ENCODE measurements at places on chromosomes 16 and 17. TPM values are rescaled to one million over a fixed set of nuclear protein-coding genes. Genes with fewer than 3 reads are reported as not detected.
A peak's percentile ranks its signal among the peaks of the same experiment; 100 is the strongest.

DNA sequence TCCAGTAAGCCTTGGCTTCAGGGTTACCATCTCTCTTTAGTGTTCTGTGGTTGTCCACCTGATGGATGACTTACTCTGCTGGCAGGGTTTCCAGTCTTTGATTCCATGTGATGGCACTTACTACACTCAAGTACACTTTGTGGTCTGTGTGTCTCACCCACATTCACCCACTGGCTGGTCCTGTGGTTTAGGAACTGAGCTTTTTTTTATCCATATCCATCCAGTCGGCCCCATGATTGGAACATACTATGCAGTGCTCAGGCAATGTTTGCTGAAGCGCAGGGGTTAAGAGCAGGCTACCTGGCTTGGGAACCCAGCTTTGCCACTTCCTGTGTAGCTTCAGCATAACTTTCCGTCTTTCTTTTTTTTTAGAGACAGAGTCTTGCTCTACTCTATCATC lies 2.8 kb upstream of the FUS start:
- no peak for DNase-seq

Gene P2RX5
- 1.3 TPM for polyA plus RNA-seq

- peak; percentile 61 for DNase-seq
These were observed 690 bp downstream of the RHOT1 start for GRCh38 chr17:32142857-32143526.

- DNase-seq = no peak
These were observed 193.5 kb upstream of the KIF2B start for GRCh38 chr17:53629188-53629587.

Gene EVPLL
- 0.67 TPM for polyA plus RNA-seq

- no peak for DNase-seq
These were observed 25.5 kb downstream of the TMEM235 start for GRCh38 chr17:78256707-78257591.

DNA sequence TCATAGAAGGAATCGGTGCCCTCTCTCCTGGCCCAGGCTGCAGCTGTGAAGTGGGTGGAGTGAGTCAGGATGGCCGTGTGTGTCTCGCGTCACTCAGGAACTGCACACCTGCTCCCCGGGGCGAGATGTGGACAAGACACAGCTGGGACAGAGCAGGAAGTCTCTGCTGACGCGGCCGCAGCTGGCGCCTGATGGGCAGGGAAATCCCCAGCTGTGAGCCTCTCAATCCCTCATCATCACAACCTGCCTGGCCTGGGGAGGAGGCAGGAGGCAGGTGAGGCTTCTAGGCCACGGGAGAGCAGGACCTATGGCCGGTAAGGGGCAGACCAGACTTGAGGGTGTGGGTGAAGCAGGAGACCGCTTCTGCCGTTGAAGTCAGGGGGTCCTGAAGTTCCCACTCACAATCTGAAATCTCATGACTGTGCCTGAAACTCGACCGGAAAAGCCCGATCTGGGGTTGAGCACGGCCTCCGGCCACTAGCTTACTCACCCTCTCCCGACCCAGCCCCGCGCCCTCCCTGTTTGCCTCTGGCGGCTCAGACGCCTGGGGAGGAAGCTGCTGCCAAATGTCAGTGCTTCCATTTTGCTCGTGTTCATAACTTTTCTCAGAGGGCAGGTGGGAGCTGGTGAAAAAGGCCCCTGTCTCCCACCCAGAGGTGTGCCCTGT lies 1.1 kb upstream of the TRPV3 start:
- DNase-seq = no peak

GRCh38 chr16:76946879-76947278 lies 244.1 kb upstream of the MON1B start:
- no peak for DNase-seq

DNA sequence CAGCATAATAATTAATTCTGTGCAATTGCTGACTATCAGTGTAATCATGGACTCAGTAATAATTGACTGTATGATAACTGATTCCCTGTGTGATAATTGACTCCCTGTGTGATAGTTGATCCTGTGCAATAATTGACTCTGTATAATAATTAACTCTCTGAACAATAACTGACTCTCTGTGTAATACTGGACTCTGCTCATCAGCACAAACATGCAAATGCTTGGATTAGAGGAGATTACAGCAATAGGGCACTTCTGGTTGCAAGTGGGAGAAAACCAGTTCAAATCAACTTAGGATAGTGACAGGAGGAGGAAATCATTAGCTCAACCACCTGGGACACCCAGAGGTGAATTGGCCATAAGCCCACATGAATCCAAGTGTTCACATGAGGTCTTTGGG lies 582.1 kb downstream of the RBFOX1 start:
- no peak for DNase-seq

- DNase-seq = no peak
These were observed 127.7 kb downstream of the NTN1 start for GRCh38 chr17:9148905-9149525.

Gene CCL3
- polyA plus RNA-seq = 1.9 TPM

GRCh38 chr16:61823326-61823725 lies 212.9 kb downstream of the CDH8 start:
- DNase-seq = no peak

DNA sequence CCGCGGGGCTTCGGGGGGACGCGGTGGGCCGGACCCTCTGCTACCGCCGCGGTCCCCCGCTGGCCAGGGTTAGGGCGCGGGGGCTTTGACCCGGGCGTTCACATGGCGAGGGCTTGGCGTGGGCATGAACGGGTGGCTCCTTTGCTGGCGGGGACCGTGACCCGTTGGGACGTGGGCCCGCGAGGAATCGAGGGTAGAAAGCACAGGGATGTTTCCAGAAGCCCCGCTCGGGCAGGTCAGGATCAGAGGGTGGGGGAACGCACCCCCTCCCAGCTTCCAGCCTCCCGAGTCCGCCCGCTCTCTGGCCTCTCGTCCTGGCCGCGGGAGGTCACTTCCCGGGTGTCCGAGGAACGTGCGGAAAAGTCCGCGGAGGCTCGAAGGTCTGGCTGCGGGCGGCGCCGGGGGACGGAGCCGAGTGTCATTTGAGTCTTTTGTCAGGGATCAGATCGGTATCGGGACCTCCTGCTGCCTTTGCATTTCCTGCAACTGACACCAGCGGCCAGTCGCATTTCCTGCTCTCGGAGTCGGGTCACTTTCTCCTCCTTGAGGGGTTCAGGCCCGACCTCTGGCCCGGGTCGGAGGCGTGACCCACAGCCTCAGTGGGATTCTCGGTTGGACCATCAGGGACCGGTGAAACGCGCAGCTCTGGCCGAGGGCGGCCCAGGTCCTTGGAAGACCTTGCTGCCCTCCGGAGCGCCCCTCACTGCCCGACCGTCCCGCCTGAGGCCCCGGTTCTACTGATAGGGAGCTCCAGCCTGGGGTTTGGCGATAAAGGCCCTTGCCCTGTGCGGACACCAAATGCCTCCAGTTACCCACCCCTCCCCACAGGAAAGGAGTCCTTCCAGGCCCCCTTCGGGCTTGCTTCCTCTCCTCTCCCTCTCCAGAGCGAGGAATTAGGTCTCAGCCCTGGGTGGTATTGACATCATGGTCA lies 702 bp upstream of the WNT3 start:
- no peak for DNase-seq

GRCh38 chr17:1727876-1728630 lies 3.5 kb downstream of the WDR81 start:
- no peak for DNase-seq

Gene RTN4RL1
- 1.4 TPM for polyA plus RNA-seq

Gene TBC1D3I
- polyA plus RNA-seq = 1.7 TPM

DNA sequence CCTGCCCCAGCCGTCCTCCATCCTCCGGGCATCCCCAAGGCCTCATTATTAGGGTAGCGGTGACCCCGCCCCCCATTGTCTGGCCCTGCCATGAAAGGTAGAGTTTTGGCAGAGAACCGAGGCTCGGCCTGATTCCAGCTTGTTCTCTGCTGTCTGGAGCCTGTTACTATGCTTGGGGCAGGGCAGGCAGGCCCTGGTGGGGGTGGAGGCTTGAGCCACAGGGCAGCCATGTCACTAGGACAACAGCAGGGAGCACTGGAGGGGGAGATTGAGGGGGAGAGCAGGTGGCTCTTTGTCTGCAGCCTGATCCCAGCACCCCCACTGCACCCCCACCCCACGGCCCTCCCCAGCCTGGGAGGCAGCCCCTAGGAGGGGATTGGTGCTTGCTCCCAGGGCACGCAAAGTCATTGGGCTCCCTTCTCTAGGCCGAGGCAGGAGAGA lies 15.4 kb downstream of the RHBDL3 start:
- DNase-seq = no peak

DNA sequence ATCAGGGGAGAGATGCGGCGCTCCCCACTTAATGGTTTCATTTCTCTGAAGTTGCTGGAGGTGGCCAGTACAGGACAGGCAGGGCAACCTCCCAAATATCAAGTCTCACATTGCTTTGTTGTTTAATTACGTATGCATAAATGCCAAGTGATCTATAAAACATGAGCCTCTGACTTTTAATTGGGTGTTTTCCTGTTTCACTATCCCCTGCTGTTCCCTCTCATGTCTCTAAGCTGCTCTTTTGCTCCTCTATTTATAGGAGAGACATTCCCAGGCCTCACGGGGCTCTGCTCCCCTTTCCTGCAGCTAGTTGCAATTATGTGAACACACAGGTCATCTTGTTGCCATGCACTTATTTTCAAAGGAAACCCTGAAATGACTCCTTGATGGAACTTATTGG lies 1173.5 kb upstream of the GOT2 start:
- no peak for DNase-seq

Gene TCAP
- 2.0 TPM for polyA plus RNA-seq

Gene TMEM100
- 52.3 TPM for polyA plus RNA-seq

GRCh38 chr17:28405632-28406472 lies at the start of gene SLC46A1:
Gene SLC46A1, minus strand, starts transcription at chr17:28406212. Its CDS starts 98 bp downstream, at chr17:28406114.
- peak; percentile 42 for DNase-seq

Gene CBX4
- polyA plus RNA-seq = 16.8 TPM

- no peak for DNase-seq
These were observed 59.6 kb downstream of the GSG1L start for GRCh38 chr16:28003923-28004322.

Gene TLCD3B
- 1.2 TPM for polyA plus RNA-seq

- no peak for DNase-seq
These were observed 39.3 kb upstream of the MAP2K6 start for GRCh38 chr17:69375229-69375628.

Gene OR2C1
- polyA plus RNA-seq = 0.73 TPM

GRCh38 chr16:3980253-3981111 lies 100.0 kb upstream of the CREBBP start:
- DNase-seq = peak; percentile 55

- DNase-seq = no peak
These were observed 8.4 kb downstream of the DEXI start for GRCh38 chr16:10933865-10934264.

- DNase-seq = peak; percentile 86
These were observed at the start of gene FBXO31 for GRCh38 chr16:87383505-87384161. Gene FBXO31, minus strand, starts transcription at chr16:87383776. Its CDS starts 32 bp downstream, at chr16:87383744.

Gene PKMYT1
- 22.8 TPM for polyA plus RNA-seq

DNA sequence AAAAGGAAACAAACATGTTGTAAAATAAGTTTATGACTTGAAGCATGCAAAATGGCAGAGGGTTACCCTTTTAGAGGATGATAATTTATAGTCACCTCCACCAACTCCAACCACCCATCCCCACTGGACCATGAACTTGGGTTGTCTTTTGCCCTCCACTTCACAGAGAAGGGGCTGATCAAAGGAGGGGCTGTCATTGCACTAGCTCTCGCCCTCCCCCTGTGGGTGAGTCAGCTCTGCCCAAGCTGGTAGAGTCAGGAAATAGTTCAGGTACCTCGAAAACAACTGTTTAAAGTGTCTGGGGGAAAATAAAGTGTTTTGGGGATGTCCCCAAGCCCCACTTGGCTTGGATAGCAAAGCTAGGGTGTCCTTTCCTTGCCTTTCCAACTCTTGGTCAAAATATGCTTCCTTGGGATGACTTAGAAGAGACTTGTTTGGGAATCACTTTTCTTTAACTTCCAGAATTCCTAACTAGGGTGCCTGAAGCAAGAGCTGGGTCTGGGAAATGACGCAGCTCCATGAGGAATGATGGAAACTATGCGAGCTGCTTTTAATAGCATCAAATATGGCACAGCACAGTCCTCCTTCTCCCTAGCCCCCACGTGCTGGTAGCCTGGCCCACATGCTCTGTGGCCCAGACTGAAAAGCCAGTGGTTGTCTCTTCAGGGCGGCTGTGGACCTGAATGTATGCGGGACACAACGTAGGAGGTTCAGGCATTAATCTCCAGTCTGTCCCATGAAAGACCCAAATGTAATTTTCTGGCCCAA lies 40.7 kb downstream of the TBX4 start:
- DNase-seq = no peak

DNA sequence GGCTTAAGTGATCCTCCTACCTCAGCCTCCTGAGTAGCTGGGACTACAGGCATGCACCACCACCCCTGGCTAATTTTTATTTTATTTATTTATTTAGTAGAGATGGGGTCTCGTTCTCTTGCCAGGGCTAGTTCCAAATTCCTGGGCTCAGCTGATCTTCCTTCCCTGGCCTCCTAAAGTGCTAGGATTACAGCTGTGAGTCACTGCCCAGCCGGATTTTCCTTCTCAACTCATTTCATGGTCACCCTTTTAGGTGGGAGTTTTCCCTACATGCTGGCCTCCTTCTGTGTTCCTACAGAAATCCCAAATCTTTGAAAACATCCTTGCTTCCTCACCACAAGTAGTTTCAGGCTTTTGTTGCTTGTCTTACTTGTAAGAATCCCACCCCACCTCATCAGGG lies 102.1 kb upstream of the SIAH1 start:
- no peak for DNase-seq

Gene BEAN1
- polyA plus RNA-seq = 3.8 TPM

Gene G6PC1
- 8.6 TPM for polyA plus RNA-seq

GRCh38 chr17:32388613-32389459 lies 38.9 kb downstream of the ZNF207 start:
- no peak for DNase-seq
